ENCODE measurements at places on chromosomes 11 and 22. TPM values are rescaled to one million over a fixed set of nuclear protein-coding genes. Genes with fewer than 3 reads are reported as not detected.

Gene OR56A1
- total RNA-seq: under 0.01 TPM

Gene HBE1
- total RNA-seq: 3.3 TPM

Gene CECR2
- 10.4 TPM for total RNA-seq

Gene CCDC188
- total RNA-seq: 1.1 TPM

Gene FOXRED2
- total RNA-seq: 11.4 TPM

Gene PNPLA5
- total RNA-seq: not detected

Gene NXPE1
- not detected for total RNA-seq

Gene CHRM1
- total RNA-seq: 0.10 TPM

Gene TSPAN18
- total RNA-seq: 23.2 TPM
